ENCODE measurements at places on chromosomes 12 and 14.

DNA sequence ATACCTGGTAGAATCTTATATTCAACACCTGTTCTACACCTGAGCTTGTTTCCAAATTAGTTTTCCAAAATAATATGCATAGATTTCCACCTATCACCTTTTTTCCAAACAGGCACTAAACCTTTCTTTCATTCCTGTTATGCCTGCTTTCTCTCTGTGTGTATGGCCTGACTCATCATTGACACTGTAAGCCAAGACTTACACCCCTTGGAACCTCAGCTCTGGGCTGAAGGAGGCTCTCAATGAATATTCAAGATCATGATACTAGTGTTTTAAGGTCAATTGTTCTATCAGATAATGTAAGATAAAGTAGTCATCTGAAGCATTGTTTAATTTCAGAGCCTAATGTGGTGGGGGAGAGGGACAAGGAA is 1193.3 kb downstream of the FLRT2 start:
- DNase-seq = no peak

DNA sequence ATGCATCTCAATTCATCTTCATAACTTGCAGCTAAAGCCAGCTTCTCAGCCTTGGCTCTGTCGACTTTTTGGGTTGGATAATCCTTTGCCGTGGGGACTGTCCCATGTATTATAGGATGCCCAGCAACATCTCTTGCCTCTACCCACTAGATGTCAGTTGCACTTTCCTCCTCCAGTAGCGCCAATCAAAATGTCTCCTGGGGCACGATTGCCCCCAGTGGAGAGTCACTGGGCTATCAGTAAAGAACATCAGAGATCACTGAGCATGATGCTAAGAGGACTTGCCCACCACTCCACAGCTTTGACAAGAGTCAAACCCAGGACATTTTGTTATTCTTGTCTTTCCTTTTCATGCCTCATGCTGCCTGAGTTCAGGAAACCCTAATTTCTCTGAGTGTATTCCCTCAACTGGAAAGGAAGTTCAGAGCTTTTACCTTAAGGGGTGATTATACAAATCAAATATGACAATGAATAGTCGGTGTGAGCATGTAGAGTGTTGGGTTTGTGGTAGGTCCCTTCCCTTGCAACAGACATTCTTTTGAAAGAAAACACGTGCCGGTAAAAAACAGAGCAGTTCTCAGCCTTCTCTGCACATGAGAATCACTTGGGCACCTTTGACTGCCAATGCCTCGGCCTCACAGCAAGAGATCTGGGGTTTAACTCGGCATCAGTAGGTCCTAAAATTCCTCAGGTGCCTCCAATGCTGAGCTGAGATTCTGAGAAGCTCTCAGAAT is 980.6 kb downstream of the VRK1 start:
- no peak for DNase-seq

DNA sequence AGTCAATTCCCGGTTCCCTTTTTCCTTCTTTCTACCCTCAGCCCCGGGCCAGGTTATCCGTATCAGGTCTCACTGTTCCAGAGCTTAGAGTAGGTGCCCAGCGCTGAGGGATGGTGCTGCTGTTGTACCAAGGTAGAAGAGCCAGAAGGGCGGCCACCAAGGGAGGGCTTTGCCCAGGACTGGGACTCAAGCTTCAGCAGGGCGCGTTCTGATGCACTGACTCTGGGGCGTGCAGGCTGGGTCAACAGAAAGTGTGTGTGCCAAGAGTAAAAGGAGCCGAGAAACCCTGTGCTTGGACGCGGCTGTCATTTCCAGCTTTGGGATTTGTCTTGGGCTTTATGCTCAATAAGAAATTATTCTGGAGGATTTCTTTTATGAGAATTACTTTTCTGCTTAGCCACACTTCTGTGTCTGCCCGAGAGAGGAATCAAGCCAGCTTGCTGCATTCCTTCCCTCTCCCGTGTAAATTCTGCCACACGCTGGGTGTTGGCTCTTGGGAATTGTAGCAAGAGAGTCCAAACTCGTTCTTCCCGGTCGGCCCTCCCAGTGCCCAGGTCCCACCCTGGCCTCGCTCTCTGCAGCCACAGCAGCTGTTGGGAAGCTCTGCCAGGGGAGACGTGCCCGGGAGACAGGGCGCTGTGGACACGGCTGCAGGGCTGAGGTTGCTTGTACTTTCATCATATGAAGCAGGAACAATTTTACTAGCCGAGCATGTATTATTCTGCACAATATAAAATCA is 98.0 kb downstream of the FBXL14 start:
- no peak for DNase-seq

- DNase-seq = no peak
These were observed 57.6 kb downstream of the CCDC85C start for GRCh38 chr14:99546234-99546879.

DNA sequence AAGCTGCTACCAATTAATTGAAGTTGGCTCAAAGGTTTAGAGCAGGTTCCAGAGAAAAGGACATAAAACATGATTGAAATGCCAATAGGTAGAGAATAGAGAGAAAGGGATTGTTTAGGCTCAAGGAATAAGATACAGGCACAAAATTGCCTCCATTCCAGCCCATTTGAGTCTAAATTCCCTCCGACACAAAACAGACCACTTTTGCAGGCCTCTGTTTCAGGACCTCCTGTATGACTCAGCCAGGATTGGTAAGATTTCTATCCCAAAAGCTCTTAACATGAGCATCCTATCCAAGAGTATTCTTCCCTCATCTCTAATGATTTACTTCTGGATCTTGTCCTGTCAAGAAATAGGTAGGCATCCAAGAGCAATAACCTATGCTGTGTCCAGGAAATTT is 123.5 kb downstream of the STAB2 start:
- no peak for DNase-seq

GRCh38 chr12:857611-858010 is 91.9 kb downstream of the RAD52 start:
- DNase-seq = no peak

DNA sequence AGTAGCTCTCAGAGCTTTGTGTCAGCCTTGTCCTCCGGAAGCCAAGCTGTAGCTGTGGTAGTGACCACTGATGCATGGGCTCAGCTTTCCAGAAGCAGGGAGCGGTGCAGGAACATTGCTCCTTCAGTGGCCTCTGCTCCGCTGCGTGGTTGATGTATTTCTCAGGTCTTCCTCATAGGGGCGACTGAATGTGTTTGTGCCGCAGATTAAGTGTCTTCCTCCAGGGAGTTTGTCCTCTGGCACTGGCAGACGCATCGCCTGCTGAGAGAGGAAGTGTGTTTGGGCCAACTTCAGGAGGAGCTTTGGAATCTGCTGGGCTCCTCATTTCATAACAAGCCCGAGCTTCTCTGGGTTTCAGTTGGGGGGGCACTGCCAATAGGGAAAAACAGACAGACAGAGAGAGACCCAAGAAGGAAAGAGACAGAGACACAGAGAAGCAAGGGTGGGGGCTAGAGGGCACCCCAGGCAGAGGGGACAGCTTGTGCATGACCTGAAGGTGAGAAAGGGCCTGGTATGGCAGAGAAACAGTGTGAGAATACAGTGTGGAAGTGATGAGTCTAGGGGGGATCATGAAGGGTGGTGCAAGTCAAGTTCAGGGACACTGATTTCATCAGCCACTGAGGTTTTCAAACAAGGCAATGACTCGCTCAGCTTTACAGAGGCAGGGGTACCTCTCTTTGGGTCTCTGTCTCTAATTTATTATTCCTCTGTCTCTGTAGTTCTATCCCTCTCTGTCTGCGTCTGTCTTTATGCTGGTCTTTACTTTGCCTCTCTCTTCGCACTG is 69.4 kb upstream of the PRIMA1 start:
- no peak for DNase-seq

GRCh38 chr12:70721216-70721615 is 84.0 kb upstream of the PTPRB start:
- DNase-seq = no peak

DNA sequence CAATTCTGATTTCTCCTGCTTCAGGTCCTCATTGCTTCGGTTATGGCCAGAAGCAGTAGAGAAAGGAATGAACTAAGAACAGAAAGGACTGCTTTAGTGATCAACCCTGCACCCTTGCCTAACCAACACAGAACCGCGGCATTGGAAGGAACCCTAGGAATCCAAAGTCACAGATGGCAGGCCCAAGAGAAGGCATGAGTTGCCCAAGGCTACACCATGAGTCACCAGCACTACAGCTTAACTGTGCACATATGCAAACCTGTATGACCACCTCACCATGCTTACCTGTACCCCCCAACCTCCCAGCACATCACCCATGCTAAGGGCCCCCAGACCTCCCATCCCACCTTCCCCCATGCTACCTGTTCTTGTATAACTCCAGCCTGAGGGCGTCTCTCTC is 25.9 kb upstream of the BLTP3B start:
- DNase-seq = no peak

- DNase-seq = no peak
These were observed at the start of gene BCL2L2 for GRCh38 chr14:23306412-23307145. Gene BCL2L2 (plus strand): TSS chr14:23306833. CDS start chr14:23307768, 935 bp downstream.

DNA sequence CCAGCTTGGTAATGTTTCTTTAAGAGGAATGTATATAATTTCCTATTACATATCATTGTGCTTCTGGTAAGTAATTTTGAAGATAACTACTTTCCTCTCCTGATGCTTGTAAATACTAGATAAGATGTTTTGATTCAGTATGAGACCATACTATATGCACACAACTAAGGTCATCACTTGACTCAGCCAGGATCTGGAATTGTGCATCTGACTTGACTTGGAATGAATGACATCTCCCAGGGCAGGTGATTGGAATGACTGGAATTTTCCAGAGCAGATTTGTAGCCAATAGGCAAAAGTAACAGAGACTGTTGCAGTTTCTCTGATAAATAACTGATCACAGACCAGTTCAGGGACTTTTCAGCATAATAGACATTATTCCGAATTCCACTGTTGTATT is 11.1 kb downstream of the BEST3 start:
- DNase-seq = no peak

DNA sequence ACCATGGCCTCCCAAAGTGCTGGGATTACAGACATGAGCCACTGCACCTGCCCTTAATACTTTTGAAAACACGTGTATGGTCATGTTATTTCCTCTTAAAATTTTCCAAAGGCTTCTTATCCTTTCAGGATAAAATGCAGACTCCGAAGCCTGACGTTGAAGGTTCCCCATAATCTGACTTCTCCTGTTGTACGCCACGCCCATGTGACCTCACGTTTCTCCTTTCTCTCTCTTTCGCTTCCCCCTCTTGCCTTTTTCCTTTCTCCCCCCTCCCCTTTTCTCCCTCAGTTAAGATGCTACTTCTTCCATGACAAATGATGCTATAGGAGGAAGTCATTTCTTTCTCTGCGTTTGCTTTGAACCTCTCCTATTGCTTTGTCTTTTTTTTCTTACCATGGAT is 266.0 kb downstream of the FBXL14 start:
- no peak for DNase-seq

DNA sequence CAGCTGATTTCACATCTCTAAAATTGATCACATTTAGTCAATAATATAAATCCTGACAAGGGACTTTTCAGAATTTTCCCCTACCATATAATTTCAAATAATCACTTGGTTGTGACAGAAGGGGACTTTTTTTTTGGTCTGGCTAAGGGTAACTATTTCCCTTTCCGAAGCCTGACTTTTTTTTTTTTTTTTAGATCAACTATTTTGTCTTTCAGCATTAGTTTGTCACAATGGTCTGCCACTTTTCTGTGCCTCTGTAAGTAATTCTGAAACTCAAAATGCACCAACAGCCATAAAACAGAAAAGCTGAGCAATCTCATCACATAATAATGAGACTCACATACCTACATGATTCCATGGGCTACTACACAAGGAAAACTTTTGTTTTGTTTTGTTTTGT is 266.4 kb downstream of the SSPN start:
- no peak for DNase-seq

GRCh38 chr12:41189395-41190251 is 1.5 kb downstream of the PDZRN4 start:
- no peak for DNase-seq

DNA sequence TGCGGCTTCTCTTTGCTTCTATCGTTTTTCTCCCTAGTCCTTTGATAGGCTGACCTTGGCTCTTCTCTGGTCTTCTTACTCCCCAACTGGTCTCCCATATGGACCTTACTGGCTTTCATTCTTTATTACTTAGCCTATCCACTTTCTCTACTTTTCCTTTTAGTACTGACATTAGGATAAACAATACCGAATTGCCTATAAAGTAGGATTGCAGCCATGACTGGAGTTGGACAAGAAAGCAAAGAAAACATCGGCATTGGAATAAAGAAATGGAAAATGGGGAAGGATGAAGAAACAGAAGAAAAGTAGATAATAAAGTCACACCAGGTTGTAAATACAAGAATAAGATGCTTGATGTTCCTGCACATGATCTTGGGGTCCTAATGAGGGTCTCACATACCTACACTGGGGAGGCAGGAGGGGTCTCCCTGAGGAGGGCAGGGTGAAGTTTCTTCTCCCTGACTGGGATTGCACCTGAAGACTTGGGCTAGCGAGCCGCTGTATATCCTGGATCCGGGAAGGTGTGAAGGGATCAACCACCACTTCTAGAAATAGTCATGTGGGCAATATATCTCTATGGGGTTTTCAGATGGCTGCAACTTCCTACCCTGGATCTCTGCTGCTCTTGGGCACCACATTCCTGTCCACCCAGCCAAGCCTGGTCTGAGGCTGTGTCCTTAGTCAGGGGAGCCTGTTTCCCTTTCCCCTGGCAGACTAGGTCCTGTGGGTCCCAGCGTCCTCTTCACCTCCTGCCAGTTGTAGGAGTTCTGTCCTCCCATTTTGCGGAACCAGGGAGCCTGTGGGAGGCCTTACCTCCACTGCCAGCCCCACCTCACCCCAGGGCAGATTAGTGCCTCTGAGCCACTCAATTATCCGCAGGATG is 13.1 kb downstream of the NKX2-1 start:
- DNase-seq = no peak

DNA sequence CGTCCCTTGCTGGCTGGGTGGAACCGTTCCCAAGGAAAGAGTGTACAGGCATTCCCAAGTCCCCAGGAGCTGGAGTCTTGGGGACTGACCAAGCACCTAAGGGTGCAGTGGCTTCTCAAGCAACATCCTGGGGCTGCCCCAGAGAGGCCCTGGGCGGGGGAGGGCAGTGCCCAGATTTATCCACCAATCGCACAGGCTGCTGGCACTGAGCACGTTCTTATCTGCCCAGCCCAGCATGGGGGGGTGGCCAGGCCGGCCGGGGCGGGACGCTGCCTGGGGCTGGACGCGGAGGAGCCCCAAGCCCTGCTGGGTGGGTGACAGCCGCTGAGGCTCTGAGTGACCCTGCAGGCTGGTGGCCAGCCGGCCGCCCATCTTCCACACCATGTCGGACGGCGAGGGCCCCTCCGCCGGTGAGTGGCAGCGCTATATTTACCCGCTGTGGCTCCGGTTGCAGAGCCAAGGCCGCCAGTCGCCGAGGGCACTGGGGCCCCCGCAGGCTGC is 53.4 kb downstream of the CYP46A1 start:
- DNase-seq = no peak
